ENCODE measurements at places on chromosomes 2 and 18.
A peak's percentile ranks its signal among the peaks of the same experiment; 100 is the strongest.

DNA sequence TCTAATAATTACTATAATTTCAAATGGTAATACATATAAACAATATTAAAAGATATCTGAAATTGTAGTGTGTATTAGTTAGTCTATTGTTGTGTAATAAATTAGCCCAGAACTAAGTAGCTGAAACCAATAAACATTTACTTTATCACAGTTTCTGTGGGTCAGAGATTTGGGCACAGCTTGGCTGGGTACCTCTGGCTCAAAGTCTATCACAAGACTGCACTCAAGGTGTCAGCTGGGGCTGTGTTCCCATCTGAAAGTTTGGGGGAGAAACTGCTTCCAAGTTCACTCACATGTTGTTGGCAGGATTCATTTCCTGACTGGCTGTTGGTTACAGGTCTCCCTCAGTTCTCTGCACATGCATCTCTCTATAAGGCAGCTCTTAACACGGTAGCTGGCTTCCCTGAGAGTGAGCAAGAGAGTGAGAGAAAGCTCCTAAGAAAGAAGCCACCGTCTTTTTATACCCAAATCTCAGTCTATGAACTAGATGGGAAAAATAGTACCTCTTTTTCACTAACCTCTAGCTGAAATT, 25.6 kb upstream of the WIPF1 start:
- DNase-seq = no peak

- DNase-seq = peak; percentile 50
These were observed 143.3 kb downstream of the HDAC4 start for GRCh38 chr2:239257511-239257937.

- peak; percentile 8 for DNase-seq
These were observed 170.6 kb downstream of the SLC8A1 start for GRCh38 chr2:40281021-40281940.

- no peak for DNase-seq
These were observed 41.3 kb upstream of the KCNE4 start for GRCh38 chr2:223010641-223011040.

DNA sequence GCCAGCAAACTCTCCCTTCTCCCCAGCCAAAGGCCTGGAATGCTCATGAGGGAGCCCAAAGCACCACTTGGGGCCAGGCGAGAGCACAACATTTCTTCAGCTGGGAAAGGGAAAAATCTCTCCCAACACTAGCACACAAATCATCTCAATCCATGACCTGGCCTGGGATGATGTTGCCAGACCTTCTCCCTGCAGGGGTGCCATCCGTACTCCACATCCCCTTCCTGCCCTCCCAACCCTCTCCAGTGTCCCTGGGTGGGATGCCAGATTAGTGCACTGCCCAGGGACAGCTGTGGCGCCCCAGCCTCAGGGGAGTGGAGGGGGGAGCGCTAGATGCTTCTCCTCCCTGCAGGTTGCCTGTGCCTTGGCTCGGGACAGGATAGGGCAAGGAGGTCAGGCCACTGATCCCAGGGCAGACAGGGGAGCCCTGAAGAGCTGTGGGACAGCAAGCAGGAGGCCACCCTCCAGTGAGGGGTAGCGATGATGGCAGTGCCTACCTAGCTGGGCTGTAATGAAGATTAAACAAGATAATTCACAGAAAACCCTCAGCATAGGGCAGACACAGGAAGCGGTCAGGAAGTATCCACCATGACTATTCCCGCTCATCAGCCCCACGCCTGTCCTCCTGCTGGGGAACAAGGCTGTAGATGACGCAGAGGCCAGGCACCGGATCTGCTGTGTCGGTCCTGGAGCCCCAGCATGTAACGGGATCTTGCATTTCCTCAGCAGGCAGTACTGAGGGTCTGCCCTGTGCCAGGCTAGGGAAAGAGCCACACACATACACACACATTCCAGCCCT, 31.1 kb downstream of the SERTAD2 start:
- DNase-seq = no peak

- DNase-seq = no peak
These were observed 122.3 kb downstream of the HRH4 start for GRCh38 chr18:24582771-24583170.

- no peak for DNase-seq
These were observed 264.8 kb upstream of the HNRNPA3 start for GRCh38 chr2:176947754-176948153.

DNA sequence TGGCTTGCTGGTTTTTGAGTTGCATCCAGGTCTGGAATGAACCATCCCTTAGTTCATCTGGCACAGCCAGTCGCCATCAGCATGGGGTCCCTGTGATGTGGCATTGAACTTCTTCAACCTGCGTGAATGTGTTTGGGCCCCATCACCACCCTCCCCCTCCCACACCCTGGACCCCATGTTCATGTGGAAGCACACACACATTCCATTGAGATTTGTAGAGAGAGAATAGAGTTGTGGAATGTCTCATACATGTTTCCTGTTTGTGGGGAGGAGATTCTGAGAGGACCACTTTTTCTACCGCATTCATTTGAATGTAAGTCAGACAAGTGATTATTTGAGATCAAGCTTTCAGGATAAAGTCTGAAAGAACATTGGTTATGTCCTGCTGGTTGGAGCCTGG, 117.6 kb upstream of the EML6 start:
- DNase-seq = no peak

DNA sequence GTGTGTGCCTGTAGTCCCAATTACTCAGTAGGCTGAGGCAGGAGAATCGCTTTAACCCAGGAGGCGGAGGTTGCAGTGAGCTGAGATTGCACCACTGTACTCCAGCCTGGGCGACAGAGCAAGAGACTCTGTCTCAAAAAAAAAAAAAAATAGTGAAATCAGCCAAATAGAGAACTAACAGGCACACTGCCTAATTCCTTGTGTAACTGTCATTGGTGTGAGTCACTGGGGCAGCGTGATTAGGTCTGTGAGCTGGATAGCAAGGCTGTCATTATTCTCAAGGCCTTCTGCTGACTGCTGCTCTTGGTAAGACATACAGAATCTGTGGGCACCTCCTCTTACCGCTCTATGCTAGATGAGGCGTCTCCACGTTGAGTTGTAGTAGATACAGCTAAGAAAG, 270.3 kb downstream of the NEDD4L start:
- DNase-seq = peak; percentile 71

DNA sequence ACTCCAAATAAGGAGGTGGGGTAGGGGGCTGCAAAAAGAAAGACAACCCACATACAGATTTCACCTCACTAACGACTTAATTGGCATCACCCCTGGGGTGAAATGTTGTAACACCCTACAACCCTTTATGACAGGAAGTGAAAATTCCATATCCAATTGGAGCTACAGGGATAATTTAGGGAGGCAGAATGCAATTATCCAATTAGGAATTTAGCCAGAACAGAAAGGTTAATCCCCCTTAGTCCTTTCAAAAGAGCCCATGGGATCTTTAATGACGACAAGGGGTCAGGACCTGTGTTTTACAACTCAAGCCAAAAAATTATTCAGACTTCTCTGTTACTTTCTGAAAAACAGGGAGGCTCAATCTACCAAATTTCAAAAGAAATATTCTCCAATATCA, 1027.1 kb downstream of the TMEM182 start:
- no peak for DNase-seq

- DNase-seq = no peak
These were observed 17.3 kb downstream of the ZBTB7C start for GRCh38 chr18:48391868-48392267.

- no peak for DNase-seq
These were observed 35.9 kb downstream of the DCDC2C start for GRCh38 chr2:3739313-3739712.

DNA sequence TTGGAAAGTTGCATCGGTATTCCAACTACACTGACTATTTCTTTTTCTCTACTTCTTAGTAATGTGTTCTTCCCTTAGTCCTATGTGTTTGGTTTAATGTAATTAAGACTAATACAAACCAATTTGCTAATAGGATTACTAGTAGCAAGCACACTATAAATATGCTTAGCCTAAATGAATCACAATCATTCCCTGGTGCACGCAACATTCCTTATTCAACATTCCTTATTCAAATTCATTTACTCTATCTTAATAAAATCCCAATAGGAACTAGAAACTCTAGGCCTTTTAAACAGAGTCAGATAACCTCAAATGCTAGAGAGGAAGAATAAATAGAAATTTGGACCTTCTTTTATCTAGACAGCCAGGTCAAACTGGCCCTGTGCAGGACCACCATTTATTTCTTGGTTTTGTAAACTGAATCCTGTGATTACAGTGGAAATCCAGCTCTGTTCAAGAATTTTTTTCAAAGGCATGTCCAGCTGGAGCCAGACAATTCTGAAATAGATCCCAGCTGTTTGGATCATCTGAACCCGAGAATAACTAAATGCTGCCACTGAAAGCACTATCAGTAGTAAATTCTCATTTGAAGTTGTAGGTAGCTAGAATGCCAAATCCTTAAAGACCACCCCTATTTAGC, 103.1 kb downstream of the PPP1R1C start:
- DNase-seq = no peak

DNA sequence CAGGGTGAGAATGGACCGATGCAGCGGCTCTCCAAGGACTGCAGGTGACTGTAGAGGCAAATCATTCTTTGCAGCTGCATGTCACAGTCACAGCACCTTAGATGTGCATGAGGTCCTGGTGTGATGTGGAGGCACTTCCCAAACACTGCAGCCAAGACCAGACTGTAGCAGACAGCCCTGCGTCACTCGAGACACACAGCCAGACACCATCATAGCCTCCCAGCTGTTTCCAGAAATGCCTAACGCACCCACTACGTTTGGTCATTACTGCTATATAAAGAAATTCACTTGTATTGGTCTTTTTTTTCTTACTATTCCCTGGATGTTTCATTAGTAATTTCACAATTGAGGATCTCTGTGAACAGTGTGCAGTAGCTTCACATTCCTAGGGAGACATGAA, 60.9 kb downstream of the SH3YL1 start:
- DNase-seq = no peak

DNA sequence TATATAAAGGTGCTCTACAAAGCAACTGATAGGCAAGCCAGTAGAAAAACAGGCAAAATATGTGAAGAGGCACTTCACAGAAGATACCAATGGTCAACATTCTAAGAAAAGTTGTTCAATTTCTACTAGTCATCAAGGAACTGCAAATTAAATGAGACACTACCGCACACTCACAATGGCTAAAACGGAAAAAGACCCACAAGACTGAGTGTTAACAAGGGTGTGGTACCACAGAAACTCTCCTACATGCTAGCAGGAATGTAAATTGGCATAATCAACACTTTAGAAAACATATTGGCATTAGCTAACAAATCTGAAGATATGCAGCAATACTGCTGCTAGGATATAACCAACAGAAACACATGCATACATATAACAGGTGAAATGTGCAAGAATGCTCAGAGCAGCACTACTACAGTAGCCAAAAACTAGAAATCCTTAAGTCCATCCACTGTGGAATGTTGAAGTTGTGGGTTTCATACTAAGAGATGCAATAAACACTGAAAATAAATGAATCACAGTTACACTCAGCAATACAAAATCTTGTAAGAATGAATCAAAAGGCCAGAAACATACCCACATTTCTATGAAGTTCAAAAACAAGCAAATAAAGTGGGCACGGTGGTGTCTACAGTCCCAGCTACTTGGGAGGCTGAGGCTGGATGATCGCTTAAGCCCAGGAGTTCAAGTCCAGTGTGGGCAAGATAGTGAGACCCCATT, 9.2 kb downstream of the RNU4ATAC start:
- DNase-seq = no peak

DNA sequence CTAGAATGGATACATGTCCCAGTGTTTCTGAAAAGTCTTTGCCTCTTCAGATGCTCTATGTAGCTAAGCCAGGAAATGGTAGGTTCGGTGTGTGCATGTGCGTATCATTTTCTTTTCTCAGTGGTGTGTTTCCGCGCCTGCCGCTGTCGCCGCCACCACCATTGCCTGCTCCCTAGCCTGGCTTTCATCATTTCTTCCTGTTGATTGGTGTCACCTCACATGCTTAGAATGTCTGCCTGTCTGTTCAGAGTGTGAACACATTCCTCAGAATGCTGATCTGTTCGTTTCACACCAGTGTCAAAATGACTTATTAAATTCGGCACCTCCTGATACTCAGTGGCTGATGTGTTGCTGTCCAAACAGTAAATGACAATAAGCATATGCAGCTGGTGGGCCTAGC, 255.2 kb upstream of the SPRED2 start:
- DNase-seq = no peak

DNA sequence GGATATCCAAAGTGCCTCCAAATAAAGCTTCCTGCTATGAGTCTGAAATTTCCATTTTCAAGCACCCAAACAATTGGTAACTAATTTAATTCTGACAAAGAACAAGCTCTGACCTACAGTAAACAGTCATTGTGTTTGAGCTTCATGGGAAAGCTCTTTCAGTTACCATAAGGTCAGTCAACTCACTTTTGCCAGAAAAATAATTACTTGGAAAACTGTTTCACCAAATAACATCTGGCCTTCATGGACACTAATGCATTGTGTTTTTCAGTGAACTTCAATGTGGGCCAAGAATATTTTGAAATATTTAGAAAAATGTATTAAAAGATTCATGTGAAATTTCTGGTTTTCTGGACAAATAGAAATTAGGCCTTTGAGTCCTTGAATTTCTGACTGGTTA, 369.9 kb downstream of the GALR1 start:
- DNase-seq = no peak

DNA sequence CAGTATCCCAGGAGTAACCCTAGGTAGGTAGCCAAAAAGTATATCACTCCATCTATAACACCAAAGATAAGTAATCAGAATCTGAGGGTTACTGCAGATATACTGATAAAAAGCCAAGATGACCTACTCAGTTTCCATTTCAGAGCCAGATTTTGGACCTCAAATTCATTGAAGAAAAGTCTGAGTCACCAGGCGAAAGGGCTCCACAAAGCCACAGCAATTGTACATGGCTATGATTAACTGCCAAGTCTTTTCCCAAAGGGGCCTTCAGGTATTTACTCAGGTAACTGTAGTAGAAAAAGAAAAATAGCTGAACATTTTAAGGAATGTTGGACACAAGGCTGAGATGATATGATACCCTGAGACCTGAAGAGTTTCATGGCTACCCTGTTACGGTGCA, 75.6 kb upstream of the KCNH7 start:
- no peak for DNase-seq

DNA sequence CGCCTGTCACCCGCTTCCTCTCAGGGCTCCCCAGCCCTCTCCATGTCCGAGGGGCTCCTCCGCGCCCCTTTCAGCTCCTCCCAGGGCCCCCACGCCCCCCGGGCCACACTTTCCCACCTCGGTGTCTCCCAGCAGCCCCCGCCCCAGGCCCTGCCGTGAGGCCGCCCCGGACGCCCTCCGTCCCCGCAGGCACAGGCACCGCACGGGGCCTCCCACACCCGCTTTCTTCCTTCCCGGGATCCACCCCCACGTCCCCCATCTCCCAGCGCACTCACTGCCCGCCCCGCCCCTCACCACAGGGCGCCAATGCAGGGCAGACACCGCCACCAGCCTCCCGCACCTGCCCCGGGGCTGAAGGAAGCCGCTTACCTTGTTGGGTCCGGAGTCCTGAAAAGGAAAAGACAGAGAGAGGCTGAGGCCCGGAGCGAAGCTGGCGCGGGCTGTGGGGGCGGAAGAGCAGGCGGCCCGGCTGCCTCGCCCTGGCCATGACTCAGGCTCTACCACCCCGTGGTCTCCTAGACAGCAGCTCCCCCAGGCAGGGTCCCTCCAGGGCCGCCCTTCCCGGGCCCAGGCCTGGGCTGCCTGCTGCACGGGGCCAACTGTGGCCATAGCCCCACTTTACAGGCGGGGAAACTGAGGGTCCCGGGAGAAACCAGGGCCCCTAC, 37.7 kb downstream of the KIF1A start:
- DNase-seq = no peak

GRCh38 chr2:239113171-239113570, 265.3 kb downstream of the TWIST2 start:
- DNase-seq = no peak

- peak; percentile 39 for DNase-seq
These were observed 243.0 kb downstream of the CELF4 start for GRCh38 chr18:37322492-37323035.

- DNase-seq = peak; percentile 0
These were observed 371 bp downstream of the MDH1B start for GRCh38 chr2:206764673-206765241.
